ENCODE measurements at places on chromosomes 2 and 18.

- DNase-seq, result peak; percentile 37
Observed at GRCh38 chr2:44912660-44913059, 28.8 kb upstream of the SIX3 start.

GRCh38 chr18:39959839-39960238 is 1995.2 kb upstream of the PIK3C3 start:
- DNase-seq, result peak; percentile 13

DNA sequence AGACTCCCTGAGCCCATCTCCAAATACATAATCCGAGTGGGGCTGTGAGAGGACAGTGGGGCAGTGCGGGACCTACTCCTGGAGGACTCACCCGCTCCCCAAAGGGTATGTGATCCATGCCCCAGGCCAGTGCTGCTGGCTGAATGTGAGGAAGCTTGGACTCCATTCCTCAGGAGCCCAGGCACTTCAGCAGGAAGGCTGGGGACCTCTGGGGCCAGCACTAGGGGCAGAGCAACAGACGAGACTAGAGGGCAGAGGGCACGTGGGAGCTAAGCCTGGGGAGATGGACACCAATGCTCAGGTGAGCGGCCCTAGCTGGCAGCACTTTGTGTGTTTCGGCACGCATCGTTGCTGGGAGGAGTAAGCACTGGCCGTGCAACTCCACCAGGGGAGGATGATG is 84.9 kb downstream of the MALT1 start:
- DNase-seq, result no peak

DNA sequence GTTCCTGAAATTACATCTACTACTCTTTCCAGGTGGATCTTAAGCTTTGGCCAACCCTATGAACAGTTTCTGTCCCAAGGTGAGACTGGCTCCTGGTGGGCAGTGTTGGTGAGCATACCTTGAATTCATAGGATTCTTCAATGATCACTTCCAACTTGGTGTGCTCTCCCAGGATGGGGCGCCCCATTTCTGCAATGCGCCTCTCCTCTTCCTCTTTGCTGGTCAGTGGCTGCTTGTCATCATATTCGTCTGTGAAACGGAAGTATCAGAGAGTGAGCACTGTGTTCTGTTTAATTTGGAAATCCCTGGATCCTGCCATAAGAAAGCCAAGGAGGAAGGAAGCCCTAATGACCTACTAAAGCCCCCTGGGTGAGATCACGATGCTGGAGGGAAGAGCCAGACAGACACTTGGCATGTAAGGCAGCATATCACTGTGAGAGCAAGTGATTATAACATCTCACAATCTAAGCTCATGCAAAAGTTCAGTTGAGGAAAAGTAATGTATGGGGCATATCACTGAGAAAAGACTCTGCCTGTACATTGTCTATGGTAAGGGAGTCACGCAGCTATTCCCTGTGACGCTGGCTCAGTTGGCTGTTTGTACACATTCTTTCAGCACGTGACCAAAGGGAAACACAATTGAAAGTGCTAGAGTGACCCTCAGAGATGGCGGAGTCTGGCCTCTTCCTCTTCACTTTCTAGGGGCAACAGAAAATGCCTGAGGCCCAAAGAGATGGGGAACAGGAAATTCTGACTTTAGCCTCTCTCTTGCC is 287.0 kb downstream of the SLC8A1 start:
- peak; percentile 5 for DNase-seq

GRCh38 chr18:61742565-61743429 is 150.0 kb downstream of the RNF152 start:
- DNase-seq, result peak; percentile 8

Measured in choroid plexus epithelial cell (primary cell).